ENCODE measurements at places on chromosomes 1 and 21. TPM values are rescaled to one million over a fixed set of nuclear protein-coding genes. Genes with fewer than 3 reads are reported as not detected.

GRCh38 chr21:24897883-24898282 lies 709.4 kb downstream of the MRPL39 start:
- H3K36me3 ChIP-seq, result no peaks in the 10 kb centered on the region
- DNase-seq, result no peak
- no peaks in the 10 kb centered on the region for H3K4me1 ChIP-seq
- H3K27me3 ChIP-seq, result no peaks in the 10 kb centered on the region
- no peak overlapping the region for H3K27ac ChIP-seq

DNA sequence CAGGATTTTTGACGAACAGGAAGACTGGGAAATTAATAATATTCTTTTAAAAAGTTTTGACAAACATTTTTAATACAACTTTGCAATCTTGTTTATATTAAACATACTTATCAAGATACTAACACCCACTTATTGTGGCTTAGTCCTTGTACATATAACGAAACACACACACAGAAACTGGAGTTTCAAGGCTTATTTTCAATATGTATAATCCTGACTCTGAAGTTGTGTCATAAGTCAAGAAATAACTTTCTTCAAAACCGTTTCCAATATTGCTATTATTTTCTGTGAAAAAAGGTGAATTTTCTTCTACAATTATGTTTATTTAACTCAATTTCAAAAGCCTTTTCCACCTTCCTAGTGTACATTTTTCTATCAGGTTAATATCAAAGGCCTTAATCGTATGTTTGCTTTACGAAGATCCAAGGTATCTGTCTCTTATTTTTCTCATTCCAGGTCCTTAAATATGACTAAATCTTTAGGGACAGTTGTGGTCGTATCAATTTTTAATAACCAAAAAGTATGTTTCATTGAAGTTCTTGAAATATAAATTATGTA lies 1.8 kb downstream of the CDKN2C start:
- no peak for DNase-seq
- H3K27ac ChIP-seq, result peak overlapping the region; percentile 100
- peaks cover 67% of the 10 kb centered on the region for H3K4me1 ChIP-seq
- H3K27me3 ChIP-seq, result no peaks in the 10 kb centered on the region

GRCh38 chr1:27403065-27403726 lies 10.8 kb downstream of the GPR3 start:
- peak overlapping the region; percentile 85 for H3K27ac ChIP-seq
- peak; percentile 75 for DNase-seq
- peaks cover 20% of the 10 kb centered on the region for H3K36me3 ChIP-seq
- peaks cover 91% of the 10 kb centered on the region for H3K4me1 ChIP-seq
- no peaks in the 10 kb centered on the region for H3K27me3 ChIP-seq
- H3K4me3 ChIP-seq, result peak overlapping the region; percentile 10

DNA sequence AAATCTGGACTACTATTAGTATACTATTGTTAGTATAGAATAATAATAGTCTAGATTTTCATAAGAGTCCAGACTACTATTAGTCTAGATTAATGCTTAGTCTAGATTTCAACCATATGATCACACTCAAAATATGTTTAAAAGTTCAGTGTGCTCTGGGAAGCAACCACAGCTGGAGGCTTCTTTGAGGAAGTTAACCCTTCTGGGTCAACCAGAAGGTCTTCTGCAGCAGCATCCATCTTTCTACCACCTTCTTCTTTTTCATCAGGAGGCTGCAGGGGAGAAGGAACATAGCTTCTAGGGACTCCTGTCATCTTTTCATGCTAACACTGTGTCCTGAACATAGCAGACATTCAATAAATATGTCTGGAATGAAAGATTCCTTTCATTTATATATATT lies 51.2 kb upstream of the DNAJC6 start:
- H3K27me3 ChIP-seq, result no peaks in the 10 kb centered on the region
- no peak overlapping the region for H3K4me3 ChIP-seq
- no peaks in the 10 kb centered on the region for H3K36me3 ChIP-seq
- DNase-seq, result no peak

GRCh38 chr1:167182571-167183320 lies 37.9 kb upstream of the POU2F1 start:
- no peaks in the 10 kb centered on the region for H3K4me1 ChIP-seq
- no peak overlapping the region for H3K27ac ChIP-seq
- H3K4me3 ChIP-seq, result no peak overlapping the region
- no peaks in the 10 kb centered on the region for H3K36me3 ChIP-seq
- DNase-seq, result no peak

GRCh38 chr1:4415476-4415875 lies 238.9 kb upstream of the AJAP1 start:
- no peak overlapping the region for H3K27ac ChIP-seq
- no peak overlapping the region for H3K4me3 ChIP-seq
- H3K4me1 ChIP-seq, result peaks cover 18% of the 10 kb centered on the region
- no peak for DNase-seq
- peaks cover 4% of the 10 kb centered on the region for H3K27me3 ChIP-seq
- no peaks in the 10 kb centered on the region for H3K36me3 ChIP-seq

DNA sequence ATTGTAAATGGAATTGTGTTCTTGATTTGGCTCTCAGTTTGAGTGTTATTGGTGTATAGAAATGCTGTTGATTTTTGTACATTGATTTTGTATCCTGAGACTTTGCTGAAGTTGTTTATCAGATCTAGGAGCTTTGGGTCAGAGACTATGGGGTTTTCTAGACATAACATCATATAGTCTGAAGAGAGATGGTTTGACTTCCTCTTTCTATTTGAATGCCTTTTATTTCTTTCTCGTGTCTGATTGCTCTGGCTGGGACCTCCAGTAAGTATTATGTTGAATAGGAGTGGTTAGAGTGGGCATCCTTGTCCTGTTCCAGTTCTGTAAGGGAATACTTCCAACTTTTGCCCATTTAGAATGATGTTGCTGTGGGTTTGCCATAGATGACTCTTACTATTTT lies 39.1 kb upstream of the ANGPTL1 start:
- no peak overlapping the region for H3K4me3 ChIP-seq
- peaks cover 4% of the 10 kb centered on the region for H3K36me3 ChIP-seq
- H3K27ac ChIP-seq, result no peak overlapping the region

- no peaks in the 10 kb centered on the region for H3K27me3 ChIP-seq
- no peaks in the 10 kb centered on the region for H3K36me3 ChIP-seq
- no peak for DNase-seq
- no peak overlapping the region for H3K4me3 ChIP-seq
- H3K27ac ChIP-seq, result no peak overlapping the region
- peaks cover 6% of the 10 kb centered on the region for H3K4me1 ChIP-seq
Measured at GRCh38 chr1:60888126-60888525, 194.2 kb upstream of the NFIA start.

DNA sequence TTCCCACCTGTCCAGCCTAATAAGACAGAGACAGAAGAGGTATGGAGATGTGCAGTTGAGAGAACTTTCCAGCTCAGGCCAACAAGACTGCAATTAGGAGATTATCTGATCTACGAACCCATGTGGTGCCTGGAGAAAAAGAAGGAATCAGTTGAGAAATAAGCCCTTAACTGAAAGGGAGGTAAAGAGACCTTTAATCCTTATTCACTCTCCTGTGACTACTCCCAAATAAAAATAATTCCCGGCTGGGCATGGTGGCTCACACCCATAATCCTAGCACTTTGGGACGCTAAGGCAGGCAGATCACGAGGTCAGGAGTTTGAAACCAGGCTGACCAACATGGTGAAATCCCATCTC lies 31.9 kb upstream of the SARS1 start:
- peaks cover 9% of the 10 kb centered on the region for H3K4me1 ChIP-seq
- H3K4me3 ChIP-seq, result no peak overlapping the region
- H3K27ac ChIP-seq, result no peak overlapping the region
- no peak for DNase-seq

- H3K4me1 ChIP-seq, result no peaks in the 10 kb centered on the region
- no peaks in the 10 kb centered on the region for H3K36me3 ChIP-seq
- peaks cover 65% of the 10 kb centered on the region for H3K27me3 ChIP-seq
- DNase-seq, result no peak
Measured at GRCh38 chr1:18155881-18156385, 48.3 kb downstream of the IGSF21 start.

DNA sequence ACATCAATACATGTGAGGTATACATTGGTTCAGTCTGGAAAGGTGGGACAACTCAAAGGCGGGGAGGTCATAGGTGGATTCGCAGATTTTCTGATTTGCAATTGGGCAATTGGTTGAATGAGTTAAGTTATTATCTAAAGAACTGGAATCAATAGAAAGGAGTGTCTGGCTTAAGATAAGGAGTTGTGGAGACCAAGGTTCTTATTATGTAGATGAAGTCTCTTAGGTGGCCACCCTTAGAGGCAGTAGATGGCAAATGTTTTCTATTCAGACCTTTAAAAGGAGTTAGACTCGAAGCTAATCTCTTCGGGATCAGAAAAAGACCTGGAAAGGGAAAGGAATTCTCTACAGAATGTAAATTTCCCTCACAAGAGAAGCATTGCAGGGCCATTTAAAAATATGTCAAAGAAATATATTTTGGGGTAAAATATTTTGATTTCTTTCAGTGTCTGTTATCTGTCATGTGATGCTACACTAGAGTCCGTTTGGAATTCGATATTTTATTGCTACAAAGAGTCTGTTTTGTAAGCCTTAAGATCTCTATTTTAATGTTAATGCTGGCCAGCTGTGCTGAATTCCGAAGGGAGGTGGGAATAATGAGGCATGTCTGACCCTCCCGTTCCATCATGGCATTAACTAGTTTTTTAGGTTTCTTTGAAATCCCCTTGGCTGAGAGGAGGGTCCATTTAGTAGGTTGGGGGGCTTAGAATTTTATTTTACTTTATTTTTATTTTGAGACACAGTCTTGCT lies 265.1 kb downstream of the PTPRU start:
- H3K27me3 ChIP-seq, result peaks cover 91% of the 10 kb centered on the region
- H3K27ac ChIP-seq, result no peak overlapping the region
- H3K4me3 ChIP-seq, result no peak overlapping the region
- no peak for DNase-seq
- H3K4me1 ChIP-seq, result no peaks in the 10 kb centered on the region
- H3K36me3 ChIP-seq, result no peaks in the 10 kb centered on the region

DNA sequence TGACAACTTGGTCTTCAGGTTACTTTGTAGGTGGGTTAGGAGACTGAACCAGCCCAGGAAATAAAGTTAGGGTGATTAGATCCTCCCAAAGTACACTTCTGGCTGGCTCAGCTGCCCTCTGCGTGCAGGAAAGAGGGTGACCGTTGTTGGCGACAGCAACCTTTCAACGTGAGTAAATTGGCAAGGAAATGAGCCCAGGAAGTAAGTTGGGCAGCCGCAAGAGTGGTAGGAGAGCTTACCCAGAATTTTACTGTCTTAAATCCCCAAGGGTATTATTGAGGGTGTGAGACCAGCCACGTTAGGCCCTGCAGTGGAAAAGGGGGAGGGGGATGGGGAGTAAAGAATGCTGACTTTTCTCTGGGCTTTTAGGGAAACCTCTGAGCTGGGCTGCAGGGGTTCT lies 1.6 kb downstream of the TENT5C start:
- H3K4me1 ChIP-seq, result peaks cover 74% of the 10 kb centered on the region
- H3K27me3 ChIP-seq, result no peaks in the 10 kb centered on the region
- no peak for DNase-seq
- H3K27ac ChIP-seq, result peak overlapping the region; percentile 79
- H3K4me3 ChIP-seq, result peak overlapping the region; percentile 87

GRCh38 chr1:109503935-109504334 lies 5.6 kb downstream of the AMIGO1 start:
- DNase-seq, result no peak
- peaks cover 23% of the 10 kb centered on the region for H3K36me3 ChIP-seq
- peaks cover 21% of the 10 kb centered on the region for H3K4me1 ChIP-seq
- no peak overlapping the region for H3K27ac ChIP-seq

DMRTA2 gene
- not detected for total RNA-seq

MAP1LC3C gene
- 0.19 TPM for total RNA-seq

TRABD2B gene
- total RNA-seq, result 1.4 TPM

COG2 gene
- total RNA-seq, result 25.6 TPM

RGS5 gene
- total RNA-seq, result 256 TPM

CTSE gene
- total RNA-seq, result not detected

CASQ2 gene
- total RNA-seq, result 1,110 TPM

RCAN3 gene
- total RNA-seq, result 4.9 TPM

PDZK1IP1 gene
- not detected for total RNA-seq

SNX7 gene
- total RNA-seq, result 15.8 TPM

MAN1C1 gene
- 18.0 TPM for total RNA-seq
